Tibial nerve (tissue), 4 donors: ENCODE measurements at places on chromosomes 1 and 21.

- H3K27me3 ChIP-seq: no peaks in the 10 kb centered on the region
- no peak overlapping the region for H3K4me3 ChIP-seq
- peaks cover 8% of the 10 kb centered on the region for H3K4me1 ChIP-seq
These were observed 46.0 kb downstream of the RHOU start for GRCh38 chr1:228781161-228781808.

GRCh38 chr1:82064691-82065090, 264.0 kb downstream of the ADGRL2 start:
- H3K4me3 ChIP-seq: no peak overlapping the region
- H3K4me1 ChIP-seq: no peaks in the 10 kb centered on the region
- DNase-seq: no peak
- H3K27me3 ChIP-seq: no peaks in the 10 kb centered on the region
- H3K36me3 ChIP-seq: no peaks in the 10 kb centered on the region
- H3K27ac ChIP-seq: no peak overlapping the region

GRCh38 chr1:2049718-2050431, at the start of gene PRKCZ:
TSS of gene PRKCZ (plus strand) at chr1:2050411. CDS start at chr1:2050631, 220 bp downstream.
- peaks cover 85% of the 10 kb centered on the region for H3K27me3 ChIP-seq
- H3K4me3 ChIP-seq: peak within 1 kb of the TSS; percentile 6
- H3K36me3 ChIP-seq: no peaks in the 10 kb centered on the region
- no peak for DNase-seq
- no peaks in the 10 kb centered on the region for H3K4me1 ChIP-seq

DNA sequence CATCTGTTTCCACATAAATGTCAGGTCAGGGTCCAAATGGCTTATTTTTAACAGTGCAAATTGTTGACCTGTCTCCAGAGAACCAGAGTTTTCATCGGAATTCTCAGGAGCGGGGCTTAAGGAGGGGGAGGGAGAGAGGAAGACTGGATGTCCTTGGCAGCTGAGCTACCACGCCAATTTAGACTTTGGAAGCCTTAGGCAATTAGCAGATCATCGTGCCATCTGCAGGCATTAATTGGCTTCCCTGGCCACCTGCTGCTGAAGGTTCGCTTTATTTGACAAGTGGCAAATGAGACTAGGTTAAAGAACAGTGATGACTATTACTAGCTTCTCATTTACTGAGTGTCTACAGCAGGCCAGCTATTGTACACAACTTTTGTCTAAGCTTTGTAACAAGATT, 43.7 kb downstream of the HLX start:
- DNase-seq: no peak
- H3K27me3 ChIP-seq: no peaks in the 10 kb centered on the region
- no peak overlapping the region for H3K27ac ChIP-seq
- no peaks in the 10 kb centered on the region for H3K36me3 ChIP-seq
- no peak overlapping the region for H3K4me3 ChIP-seq
- no peaks in the 10 kb centered on the region for H3K4me1 ChIP-seq

GRCh38 chr1:24244519-24245268, 57.6 kb upstream of the IFNLR1 start:
- no peaks in the 10 kb centered on the region for H3K27me3 ChIP-seq
- no peaks in the 10 kb centered on the region for H3K36me3 ChIP-seq
- no peak for DNase-seq
- H3K4me1 ChIP-seq: no peaks in the 10 kb centered on the region
- H3K27ac ChIP-seq: no peak overlapping the region

DNA sequence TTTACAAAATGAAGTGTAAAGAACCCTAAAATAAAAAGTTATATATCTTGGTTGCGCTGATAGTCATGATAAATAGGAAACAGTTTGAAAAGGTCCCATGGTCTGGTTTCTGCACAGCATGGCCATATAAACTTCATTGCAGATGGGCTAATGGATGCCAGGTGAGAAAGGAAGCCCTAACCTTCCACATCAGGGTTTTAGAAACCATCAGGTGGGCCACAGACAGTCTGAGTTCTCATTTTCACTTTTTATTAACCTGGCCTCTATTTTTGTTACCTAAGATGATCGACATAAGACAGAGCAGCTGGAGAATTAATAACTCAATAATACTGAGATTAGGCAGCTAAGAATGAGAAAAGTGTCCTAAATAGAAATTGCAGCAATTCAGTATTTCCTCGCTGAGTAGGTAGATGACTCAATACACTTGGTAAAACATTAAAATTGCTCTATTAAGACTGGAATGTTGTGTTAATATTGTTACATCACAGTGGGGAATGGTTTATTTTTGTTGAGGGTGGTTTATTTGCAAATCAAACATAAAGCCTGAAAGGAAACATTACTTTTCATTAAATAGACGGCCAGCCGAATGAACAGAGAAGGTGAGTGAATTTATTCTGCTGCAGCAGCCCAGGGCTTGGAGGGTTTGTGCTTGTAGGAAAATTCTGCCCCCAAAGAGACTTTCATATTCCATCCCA, 21.1 kb downstream of the C1orf21 start:
- no peaks in the 10 kb centered on the region for H3K27me3 ChIP-seq
- H3K4me3 ChIP-seq: no peak overlapping the region
- H3K27ac ChIP-seq: no peak overlapping the region
- DNase-seq: no peak

DNA sequence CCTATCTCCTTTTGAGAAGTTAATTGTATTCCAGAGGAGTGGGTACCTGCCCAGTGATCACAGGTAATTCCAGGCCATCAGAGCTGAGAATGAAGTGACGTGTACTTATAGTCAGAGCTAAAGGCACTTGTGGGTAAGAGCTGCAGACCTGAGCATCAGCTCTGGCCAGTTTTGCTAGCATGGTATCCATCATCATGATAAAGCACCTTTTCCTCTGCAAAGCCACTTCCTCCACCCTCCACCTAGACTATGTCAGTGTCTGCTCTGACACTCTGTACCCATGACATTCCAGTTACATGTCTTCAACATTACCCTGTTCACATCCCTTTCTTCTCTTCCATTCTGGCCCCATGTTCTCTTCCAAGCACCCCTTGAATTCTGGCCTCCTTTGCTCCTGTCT, 157.3 kb downstream of the GRIK3 start:
- no peak overlapping the region for H3K4me3 ChIP-seq
- H3K27me3 ChIP-seq: no peaks in the 10 kb centered on the region
- H3K36me3 ChIP-seq: peaks cover 15% of the 10 kb centered on the region
- no peak for DNase-seq

- H3K27ac ChIP-seq: no peak overlapping the region
- H3K36me3 ChIP-seq: no peaks in the 10 kb centered on the region
These were observed 29.3 kb downstream of the ZNF648 start for GRCh38 chr1:182032251-182032650.

GRCh38 chr21:35871906-35872305, 188.4 kb downstream of the SETD4 start:
- H3K36me3 ChIP-seq: no peaks in the 10 kb centered on the region
- no peak overlapping the region for H3K27ac ChIP-seq
- no peak for DNase-seq
- H3K4me1 ChIP-seq: no peaks in the 10 kb centered on the region

DNA sequence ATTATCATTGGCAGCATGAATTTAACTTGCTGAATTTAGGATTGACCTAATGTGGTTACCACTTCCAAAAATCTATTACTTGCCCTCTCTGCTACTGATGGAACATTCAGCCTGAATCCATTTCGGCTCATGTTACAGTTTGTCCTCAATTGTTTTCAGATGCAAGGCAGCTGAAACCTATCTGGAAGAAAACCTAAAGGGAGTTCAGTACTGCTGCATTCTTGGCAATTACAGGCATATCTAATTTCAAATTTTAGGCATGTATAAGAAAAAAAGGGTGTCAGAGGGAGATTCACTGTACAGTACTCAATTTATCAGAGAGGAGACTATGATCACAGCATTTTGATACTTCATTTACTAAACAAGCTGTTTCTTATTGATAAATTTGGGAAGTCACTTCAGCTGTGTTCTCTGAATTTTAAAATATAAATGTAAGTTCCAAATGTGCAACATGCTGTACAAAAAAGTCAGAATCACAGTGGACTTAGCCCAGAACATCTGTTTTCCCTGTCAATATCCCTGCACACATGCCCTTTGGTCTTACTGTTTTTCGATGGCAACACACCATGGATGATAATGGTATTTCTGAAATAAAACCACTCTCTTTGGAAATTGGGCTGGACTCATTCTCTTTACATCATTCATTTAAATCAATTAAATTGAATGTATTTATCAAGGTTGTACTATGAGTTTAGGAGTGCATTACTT, 651.6 kb upstream of the ADGRL4 start:
- H3K4me3 ChIP-seq: no peak overlapping the region
- peaks cover 6% of the 10 kb centered on the region for H3K4me1 ChIP-seq
- H3K36me3 ChIP-seq: no peaks in the 10 kb centered on the region
- no peak overlapping the region for H3K27ac ChIP-seq

GRCh38 chr21:37227071-37228002, 39.8 kb downstream of the VPS26C start:
- H3K4me3 ChIP-seq: no peak overlapping the region
- no peaks in the 10 kb centered on the region for H3K4me1 ChIP-seq
- peaks cover 98% of the 10 kb centered on the region for H3K36me3 ChIP-seq
- no peak for DNase-seq

DNA sequence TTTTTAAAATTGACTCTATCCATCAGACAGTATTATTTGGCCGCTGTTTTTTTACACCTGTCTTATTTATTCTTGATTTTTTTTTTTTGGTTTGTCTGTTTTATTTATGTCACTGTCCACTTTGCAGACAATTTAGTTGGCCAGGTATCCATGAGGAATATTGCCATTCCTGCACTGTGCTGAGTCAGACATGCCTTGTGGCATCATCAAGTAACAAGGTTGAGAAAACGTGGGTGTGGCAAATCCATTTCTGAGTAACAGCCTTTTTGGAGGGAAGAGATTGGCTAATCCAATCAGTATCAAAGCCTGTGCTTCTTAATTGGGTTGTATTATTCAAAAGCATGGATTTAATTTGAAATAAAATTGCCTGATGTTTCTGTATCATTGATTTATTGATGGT, 463.1 kb downstream of the USP25 start:
- no peak overlapping the region for H3K4me3 ChIP-seq
- no peaks in the 10 kb centered on the region for H3K36me3 ChIP-seq
- no peaks in the 10 kb centered on the region for H3K4me1 ChIP-seq
- H3K27me3 ChIP-seq: no peaks in the 10 kb centered on the region
- no peak overlapping the region for H3K27ac ChIP-seq

DNA sequence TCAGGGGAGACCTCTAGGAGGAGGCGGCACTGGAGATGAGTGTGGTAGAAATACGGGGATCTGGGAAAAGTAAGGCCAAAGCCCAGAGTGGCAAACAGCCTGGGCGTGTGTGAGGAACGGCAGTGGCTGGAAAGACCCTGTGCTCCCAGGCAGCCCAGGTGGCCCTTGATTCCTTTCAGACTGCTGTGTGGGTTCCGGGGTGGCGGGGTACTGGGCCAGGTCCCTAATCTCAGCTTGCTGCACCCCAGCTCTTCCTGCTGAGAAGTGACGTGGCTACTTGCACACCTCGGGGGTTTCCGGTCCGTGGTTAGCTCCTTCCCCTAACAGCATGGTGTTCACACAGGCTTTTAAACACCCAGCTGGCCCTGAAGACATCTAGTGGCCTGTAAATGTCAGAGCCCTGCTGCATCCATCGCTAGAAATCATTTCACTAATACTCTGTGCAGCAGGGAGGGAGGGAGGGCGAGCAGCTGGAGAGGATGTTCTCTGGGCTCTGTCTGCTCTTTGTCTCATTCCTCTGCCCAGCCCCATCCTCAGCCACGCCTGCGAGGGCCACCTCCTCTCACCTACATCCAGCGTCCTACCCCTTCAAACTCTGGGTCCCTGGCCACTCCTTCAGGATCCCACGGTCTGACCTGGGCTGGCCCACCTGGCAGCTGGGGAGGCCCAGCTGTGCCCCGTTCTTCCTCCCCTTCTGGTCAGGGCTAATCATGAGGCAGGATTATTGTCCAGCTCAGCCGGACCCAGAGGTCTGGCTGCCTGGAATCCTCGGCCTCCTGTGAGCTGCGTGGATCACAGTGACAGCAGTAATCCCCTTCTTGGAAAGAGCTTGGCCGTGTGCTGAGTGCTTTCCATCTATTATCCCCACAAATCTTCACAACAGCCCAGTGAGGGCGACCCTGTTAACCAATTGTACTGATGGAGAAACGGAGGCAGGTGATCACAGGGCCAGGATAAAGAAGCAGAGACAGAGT, 7.2 kb downstream of the ZDHHC18 start:
- peaks cover 16% of the 10 kb centered on the region for H3K36me3 ChIP-seq
- H3K27me3 ChIP-seq: no peaks in the 10 kb centered on the region
- H3K27ac ChIP-seq: no peak overlapping the region
- no peak overlapping the region for H3K4me3 ChIP-seq

DNA sequence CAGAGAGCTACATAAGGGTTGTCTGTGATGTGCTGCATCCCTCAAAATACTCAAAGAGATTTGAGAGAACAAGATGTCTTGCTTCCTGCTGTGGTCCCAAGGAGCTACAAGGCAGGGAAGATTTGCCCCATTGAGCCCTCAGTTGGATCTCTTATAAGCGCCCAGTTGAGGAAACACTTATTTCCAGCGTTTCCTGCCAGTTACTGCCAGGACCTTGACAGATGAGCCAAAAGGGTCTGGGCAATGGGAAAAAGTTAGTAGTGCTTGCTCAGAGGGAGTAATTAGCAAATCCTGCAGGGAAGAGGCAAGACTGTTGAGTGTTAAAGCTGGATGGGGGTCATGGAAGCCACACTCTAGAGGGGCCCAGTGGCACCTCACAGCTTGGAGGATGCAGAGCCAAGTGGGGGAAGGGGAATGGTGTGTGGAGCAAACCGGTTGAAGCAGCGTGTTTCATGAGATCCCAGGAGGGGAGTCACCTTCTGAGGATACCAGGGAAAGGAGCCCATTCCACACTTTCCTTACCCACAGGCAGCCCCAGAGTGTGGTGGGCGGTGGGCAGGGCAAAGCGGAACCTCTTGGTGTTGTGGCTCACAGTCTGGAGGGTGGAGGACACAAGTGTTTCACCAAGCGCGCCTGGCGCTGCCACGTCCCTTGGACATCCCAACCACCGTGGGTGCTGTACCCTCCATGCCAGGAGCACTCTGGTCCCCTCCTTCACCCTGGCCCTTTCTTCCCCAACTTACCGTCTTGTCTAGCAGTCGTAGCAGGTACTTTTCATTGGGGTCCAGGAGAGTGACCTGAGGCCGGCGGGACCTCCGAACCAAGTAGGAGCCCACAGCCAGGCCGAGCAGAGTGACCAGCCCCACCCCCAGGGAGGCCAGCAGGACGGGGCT, 805 bp downstream of the CYB5R1 start:
- peaks cover 6% of the 10 kb centered on the region for H3K4me1 ChIP-seq
- no peak for DNase-seq
- peak overlapping the region; percentile 58 for H3K4me3 ChIP-seq
- H3K27me3 ChIP-seq: no peaks in the 10 kb centered on the region
- peaks cover 41% of the 10 kb centered on the region for H3K36me3 ChIP-seq

- no peak overlapping the region for H3K4me3 ChIP-seq
- no peaks in the 10 kb centered on the region for H3K4me1 ChIP-seq
- no peaks in the 10 kb centered on the region for H3K27me3 ChIP-seq
- no peak for DNase-seq
These were observed 74.0 kb downstream of the CACNA1E start for GRCh38 chr1:181557313-181557712.

DNA sequence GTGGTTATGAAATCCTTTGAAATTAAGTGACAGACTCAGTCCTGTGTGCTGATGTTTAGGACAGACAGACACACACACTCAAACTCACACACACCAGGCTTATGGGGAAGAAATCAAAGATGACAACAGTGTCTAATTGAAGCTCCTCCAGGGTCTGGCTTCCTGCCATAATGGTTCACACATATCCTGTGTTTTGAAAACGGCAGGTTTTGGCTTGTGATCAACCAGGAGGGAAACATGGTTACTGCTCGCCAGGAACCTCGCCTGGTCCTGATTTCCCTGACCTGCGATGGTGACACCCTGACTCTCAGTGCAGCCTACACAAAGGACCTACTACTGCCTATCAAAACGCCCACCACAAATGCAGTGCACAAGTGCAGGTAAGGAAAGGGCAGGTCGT, 4.6 kb downstream of the MTARC1 start:
- H3K27ac ChIP-seq: peak overlapping the region; percentile 46
- H3K4me3 ChIP-seq: no peak overlapping the region
- H3K36me3 ChIP-seq: no peaks in the 10 kb centered on the region
- no peaks in the 10 kb centered on the region for H3K4me1 ChIP-seq
